HT1080 (cell line): ENCODE measurements at places on chromosomes 16 and 17. TPM values are rescaled to one million over a fixed set of nuclear protein-coding genes. Genes with fewer than 3 reads are reported as not detected.

DNA sequence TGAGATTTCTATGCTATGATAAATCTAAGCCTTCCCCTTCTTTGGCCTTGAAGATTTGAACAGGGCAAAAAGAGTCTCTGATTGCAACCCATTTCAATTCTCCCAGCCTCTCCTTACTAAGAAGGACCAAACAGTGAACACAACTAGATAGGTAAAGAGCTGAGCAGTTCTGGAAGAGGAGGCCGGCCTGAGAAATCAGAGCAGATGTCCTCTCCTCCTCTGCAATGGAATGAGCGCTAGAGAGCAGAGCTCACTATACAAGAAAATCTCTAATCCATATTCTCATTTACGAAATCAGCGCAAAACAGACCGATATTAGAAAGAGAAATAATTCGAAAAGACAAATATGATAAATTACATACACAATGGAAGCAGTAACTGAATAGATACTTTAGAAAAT is 124.2 kb downstream of the CDK5R1 start:
- DNase-seq: no peak

DNA sequence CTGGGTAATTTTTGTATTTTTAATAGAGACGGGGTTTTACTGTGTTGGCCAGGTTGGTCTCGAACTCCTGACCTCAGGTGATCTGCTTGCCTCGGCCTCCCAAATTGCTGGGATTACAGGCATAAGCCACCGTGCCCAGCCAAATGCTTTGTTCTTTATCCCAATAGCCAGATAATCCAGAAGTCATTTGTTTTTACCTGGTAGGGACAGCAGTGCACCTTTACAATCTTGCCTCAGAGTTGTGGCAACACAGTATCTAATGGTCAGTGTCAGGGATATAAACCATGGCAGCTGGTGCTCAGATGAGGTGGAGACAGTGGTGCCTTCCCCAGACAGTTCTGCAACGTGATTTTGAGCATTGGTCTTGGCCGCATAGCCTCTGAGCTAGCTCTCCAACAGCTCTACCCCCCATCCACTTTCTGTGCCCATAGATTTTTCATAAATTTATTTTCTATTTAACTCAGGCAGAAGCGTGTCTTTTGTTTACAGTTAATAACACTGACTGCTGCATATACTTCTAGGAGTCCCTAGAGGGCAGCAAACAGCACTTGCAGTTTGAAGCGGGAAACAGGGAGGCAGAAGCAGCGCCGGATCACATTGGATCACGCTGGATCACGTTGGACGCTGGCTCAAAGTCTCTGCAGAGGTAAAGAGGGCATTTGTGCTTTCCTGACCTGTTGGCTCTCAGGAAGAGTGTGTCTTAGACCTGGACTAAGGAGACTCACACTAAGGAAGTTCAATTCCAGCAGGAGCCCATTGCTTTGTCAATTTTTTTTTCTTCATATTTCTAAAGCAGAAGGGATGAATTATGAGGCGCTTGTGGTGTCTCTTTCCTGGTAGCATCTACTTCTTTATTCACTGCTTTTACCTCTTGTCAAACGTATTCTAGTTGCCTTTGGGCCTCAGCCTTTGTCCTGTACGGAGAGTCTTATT is 5.1 kb upstream of the GGT6 start:
- peak; percentile 52 for DNase-seq

DNA sequence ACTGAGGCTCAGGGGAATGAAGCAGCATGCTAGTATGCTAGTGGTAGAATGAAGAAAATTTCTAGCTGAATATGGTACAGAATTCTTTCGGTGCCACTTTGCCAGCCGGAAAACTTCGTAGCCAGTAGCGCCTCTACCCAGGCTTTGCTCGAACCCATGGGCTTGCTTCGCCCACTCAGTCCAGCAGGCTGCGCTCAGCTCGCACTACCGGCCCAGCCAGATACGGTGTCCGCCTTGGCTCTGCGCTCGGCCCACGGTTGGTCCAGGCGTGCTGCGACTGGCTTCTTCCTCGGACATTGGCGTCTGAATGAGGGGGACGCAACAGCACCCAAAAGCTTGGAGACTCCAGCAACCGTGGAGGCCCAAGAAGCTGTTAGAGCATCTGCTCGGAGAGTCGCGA is 372.5 kb upstream of the CDH8 start:
- no peak for DNase-seq

DNA sequence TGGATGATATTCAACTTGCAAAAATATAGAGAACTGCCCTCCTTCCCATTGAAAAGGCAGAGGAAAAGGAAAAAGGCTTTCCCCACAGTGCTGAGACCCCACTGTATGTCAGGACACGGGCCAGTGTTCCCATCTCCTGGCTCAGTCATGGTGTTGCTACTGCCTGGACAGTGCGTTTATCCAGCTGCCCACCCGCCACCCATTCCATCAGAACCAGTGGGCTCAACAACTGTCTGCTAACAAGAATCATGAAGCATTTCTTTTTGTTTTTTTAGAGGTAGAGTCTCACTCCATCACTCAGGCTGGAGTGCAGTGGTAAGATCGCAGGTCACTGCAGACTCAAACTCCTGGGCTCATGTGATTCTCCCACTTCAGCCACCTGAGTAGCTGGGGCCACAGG is 11.3 kb downstream of the FBXO31 start:
- no peak for DNase-seq

Gene GDPD3
- total RNA-seq: 0.06 and 2.1 TPM in 2 replicates

Gene CD79B
- total RNA-seq: 0.10 and 0.33 TPM in 2 replicates

DNA sequence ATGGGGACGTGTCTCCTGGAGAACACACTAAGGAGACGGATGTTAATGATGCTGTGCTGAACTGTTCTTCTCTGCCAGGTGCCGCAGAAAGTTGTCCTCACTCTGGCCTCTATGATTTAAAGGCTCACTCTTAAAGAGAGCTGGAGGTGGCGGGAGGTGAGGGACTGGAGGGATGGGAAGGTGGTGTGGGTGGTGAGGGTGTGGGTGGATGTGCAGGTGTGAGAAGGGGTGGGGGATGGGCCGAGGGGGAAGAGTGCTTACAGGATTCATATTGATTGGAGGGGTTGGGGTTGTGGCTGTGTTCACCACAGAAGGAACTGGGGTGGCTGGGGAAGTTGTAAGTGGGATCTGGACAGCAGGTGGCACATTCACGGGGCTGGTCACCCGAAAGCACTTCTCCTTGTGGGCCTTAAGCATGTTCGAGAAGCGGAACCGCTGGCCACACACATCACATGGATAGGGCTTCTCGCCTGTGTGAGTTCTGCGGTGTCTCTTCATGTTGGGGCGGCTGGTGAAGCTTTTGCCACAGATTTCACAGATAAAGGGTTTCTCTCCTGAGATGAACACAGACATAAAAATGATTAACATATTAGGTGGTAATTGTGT is 63.6 kb downstream of the ZNF652 start:
- DNase-seq: no peak

- peak; percentile 41 for DNase-seq
These were observed 385 bp downstream of the CFAP119 start for GRCh38 chr16:30761427-30761927.

DNA sequence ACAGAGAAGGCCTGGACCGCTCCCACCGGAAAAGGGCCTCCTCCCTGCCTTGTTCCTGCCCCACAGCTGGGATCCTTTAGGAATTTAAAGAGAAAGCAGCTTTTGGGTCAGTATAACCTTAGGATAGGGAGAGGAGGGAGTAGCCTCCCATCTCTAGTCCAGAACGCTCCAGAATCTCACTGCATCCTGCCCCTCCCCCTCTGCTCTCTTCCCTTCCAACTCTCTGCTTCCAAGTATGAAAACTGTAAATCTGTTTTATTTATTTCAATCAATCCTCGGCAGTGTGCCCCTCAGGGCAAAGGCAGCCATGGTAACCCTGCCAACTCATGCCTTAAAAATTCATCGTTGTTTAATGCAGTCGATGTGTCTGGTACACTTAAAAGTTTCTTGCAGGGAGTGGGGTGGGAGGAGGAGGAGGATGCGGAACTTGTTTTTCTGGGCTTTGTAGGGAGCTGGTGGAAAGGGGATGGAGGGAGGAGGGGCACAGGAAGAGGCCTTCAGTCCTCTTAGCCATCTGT is 21.2 kb upstream of the MTSS2 start:
- peak; percentile 83 for DNase-seq

GRCh38 chr17:77456951-77457548 is 316.3 kb downstream of the SEC14L1 start:
- DNase-seq: no peak

- no peak for DNase-seq
These were observed 8.8 kb downstream of the TENT4B start for GRCh38 chr16:50161950-50162349.

Gene TEX19
- 1.4 and 2.1 TPM in 2 replicates for total RNA-seq

- DNase-seq: no peak
These were observed 6.8 kb downstream of the COTL1 start for GRCh38 chr16:84611041-84611440.

DNA sequence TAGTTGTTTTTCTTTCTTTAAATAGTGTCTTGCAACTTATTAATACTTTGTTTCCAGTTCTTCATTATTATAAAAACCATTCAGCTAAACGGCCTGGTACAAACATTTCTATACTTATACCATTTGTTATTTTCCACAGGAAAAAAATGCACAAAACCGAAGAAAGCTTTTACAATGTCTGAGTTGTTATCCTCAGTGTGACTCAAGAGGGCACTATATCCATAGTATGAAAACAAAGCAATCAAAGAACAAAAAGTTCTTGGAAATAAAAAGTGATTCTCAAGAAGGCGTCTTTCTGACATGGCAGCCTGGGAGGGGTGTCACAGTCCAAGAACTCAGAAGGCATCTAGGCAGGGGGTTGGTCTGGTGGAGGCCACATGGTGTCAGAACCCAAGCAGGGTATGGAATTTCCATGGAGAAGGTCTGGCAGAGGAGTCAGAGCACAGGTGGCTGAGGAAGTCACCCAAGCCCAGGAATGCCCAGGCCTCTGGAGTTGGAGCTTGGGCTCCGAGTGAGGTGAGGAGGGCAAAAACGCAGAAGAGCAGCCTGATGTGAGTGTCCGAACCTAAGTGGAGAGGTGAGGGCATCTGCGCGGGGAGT is 70.9 kb upstream of the ATP2A3 start:
- DNase-seq: no peak

DNA sequence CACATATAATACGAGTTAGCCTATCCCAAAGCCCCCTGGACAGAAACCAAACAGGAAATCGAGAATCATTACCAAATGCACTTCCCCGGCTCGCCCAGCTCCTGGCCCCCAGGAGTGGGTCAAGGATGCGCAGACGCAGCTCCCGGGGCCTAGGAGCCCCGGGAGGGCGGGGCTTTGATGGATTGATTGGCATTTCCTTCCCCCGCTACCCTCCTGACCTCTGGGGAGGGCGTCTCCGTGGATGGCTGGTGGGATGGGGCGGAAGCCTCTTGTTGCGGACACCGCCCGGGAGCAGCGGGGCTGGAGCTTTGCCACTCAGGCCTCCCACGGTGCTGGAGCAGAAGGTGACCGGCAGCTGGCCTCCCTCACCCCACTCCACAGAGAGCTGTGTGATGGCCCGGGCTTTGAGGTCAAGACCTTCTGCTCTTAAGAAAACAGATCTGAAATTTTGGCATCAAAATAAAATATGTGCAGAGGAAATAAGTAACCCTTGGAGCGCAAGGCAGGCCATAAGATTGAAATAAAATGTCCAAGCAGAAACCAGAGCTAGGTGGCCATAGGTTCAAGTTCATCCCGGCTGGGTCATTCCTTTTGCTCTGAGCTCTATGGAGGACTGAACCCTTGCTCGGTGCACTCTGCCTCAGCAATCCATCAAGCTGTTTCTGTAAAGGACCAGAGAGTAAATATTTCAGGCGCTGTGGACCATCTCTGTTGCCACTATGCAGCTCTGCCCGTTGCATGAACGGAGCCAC is 262.3 kb downstream of the SOX9 start:
- no peak for DNase-seq

DNA sequence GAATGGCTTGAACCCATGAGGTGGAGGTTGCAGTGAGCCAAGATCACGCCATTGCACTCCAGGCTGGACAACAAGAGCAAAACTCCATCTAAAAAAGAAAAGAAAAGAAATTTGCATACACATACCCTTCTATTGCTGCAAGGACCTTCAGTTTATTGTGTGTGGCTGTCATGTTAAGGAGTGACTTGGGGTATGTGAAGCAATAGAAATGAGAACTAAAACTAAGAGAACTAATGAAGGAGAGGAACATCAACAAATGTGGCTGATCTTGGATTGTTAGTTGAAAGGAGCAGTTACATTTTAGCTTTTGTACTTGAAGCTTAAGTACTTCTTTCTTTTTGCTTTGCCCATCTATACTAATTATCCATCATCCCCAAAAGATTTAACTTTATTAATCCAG is 12.7 kb upstream of the NSRP1 start:
- DNase-seq: no peak

- no peak for DNase-seq
These were observed 1.0 kb downstream of the TACO1 start for GRCh38 chr17:63601439-63602371.

GRCh38 chr17:80612997-80613731 is 68.5 kb downstream of the RPTOR start:
- no peak for DNase-seq

DNA sequence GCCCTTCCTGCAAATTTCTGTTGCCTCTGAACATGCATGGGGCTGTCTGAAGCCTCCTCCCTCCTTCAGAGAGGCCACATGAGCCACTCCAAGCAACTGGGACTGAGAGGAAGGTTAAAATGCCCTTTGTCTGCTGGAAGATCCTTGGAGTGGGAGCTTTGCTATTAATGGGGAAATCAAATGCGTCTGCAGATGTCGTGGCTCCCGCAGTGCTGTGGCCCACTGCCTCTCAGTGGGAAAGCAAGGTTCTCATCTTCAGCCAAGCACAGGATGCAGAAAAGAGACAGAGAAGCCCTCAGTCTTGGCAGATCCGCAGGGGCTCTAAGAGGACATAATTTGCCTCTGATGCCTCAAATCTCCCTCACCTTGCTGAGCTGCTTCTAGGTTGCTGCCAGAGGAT is 34.8 kb downstream of the PEMT start:
- DNase-seq: no peak

GRCh38 chr17:31677681-31678080 is 181.4 kb downstream of the COPRS start:
- no peak for DNase-seq

GRCh38 chr17:6534846-6535514 is 21.4 kb downstream of the PITPNM3 start:
- DNase-seq: no peak

- DNase-seq: no peak
These were observed 20.5 kb upstream of the DHX8 start for GRCh38 chr17:43463241-43463640.

- no peak for DNase-seq
These were observed 22.6 kb upstream of the ITGB4 start for GRCh38 chr17:75698659-75699058.

GRCh38 chr16:11635113-11635652 is 33.1 kb upstream of the SNN start:
- DNase-seq: no peak

DNA sequence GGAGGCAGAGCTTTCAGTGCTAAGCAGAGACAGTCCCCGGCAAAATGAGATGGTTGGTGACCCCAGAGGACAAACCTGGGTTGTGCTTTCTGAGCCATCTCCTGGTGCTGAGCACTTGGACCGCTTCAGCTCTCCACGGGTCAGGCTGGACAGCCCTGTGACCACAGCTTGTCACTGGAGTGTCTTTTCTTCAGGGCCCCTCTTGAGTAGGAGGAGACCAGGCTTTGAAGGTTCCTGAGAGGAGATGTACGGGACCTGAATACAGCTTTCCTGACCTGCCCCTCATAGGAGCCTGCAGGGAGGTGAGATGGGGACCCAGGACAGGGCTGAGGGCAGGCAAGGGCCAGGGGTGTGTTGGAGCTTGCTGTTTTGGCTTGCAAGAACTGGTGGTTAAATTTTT is 17.8 kb upstream of the ADGRG1 start:
- no peak for DNase-seq

Gene CNGB1
- 0.32 and 0.50 TPM in 2 replicates for total RNA-seq

- DNase-seq: no peak
These were observed 45.2 kb downstream of the TMEM100 start for GRCh38 chr17:55677446-55677845.
